Stimulated activated CD4-positive, alpha-beta T cell treated with anti-CD3 and anti-CD28 coated beads, TNF-alpha, amount 100 ng/mL, for 48 hours (primary cell): ENCODE measurements at places on chromosomes 6 and 20.

- no peak for DNase-seq
Observed at GRCh38 chr6:48111143-48111506, at the start of gene PTCHD4. TSS of gene PTCHD4 (minus strand) at chr6:48111197. CDS start at chr6:48068957, 42,240 bp downstream.

- DNase-seq, result no peak
Observed at GRCh38 chr6:36743538-36744303, 46.1 kb downstream of the RAB44 start.

GRCh38 chr6:56343295-56343694 is 95.9 kb upstream of the COL21A1 start:
- no peak for DNase-seq

- no peak for DNase-seq
Observed at GRCh38 chr6:116963972-116964371, 86.9 kb downstream of the RFX6 start.

GRCh38 chr6:107690643-107691061 is 133.5 kb downstream of the SCML4 start:
- no peak for DNase-seq

GRCh38 chr20:1894951-1895673 is at the start of gene SIRPA:
TSS of gene SIRPA (plus strand) at chr20:1895407. CDS start at chr20:1895448, 41 bp downstream.
- no peak for DNase-seq

DNA sequence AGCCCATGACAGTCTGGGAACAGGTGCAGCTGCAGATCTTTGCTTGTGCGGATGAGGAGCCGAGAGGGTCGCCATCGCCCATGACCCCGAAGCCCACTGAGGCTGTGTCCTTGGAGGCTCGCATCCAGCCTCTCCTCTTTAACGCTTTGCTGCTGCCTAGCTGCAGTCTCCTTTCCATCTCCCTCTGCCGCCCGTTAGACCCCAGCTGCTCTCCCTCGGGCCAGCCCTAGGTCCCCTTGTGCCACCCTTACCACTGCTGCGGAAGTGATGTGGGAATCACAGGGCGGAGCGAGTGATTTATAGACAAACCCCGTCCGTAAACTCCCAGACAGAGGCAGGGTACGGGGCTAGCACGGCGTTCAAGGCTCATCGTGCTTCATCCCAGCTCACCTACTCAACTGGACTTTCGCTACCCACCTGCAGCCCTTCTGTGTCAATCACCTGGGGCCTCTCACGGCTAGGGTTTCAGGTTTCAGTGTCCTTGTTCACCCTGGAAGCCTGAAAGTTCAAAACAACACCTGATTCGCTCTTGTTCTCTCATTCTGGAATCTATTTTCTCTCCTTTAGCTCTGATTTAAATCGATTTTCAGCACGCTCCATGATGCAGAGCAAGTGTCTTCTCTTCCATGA is 76.1 kb downstream of the PAX1 start:
- DNase-seq, result no peak

DNA sequence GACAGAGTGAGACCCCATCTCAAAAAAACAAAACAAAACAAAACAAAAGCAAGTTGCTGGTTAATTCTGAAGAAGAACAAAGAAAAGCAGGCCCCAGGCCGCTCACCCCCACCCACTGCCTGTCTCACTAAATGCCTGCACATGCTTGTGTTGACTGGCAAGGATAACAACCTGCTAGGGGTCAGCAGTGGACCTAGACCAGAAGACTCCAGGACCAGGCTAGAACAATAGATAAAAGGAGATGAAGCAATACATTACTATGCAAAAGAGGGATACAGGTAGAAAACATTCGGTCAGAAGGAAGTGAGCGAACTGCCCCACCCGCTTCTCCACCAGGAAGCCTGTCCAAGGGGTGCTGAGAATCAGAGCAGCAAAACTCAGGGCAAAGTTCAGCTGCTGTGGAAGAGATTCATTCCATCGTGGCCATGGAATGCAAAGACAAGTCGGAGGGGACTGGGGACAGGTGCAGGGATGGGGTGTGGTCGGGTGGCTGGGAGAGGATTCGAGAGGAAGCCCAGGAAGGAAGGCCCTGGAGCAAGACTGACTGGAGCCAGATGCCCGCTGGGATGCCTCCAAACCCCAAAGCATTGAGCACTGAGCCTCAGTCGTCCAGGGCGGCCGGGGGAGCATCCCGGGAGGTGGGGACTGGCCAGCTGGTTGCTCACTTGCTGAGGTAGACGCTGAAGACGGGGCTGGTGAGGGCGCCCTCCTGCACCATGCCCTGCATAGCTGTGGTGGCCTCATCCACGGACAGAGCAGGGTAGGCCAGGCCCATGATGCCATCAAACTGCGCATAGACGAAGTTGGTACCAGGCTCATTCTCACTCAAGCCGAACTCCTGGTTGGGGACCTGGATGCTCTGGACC is 5.3 kb downstream of the PGC start:
- DNase-seq, result no peak

DNA sequence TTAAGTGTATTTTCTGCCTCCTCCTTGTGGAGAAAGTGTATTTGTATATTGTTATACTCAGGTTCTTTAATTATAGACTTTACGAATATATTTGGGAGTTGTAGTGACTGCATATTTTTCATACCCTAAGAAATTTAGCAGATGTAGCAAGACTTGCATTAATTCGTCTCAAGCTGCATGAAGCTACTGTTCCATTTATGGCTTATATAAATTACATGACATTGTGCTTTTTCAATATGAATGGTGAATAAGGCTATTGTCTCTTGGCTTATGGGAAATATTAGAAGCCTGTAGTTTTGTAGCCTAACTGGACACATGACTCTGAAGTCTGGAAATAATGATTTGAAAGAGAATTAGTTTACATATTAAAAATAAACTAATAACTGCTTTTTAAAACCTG is 2.4 kb downstream of the ADGRG6 start:
- no peak for DNase-seq

DNA sequence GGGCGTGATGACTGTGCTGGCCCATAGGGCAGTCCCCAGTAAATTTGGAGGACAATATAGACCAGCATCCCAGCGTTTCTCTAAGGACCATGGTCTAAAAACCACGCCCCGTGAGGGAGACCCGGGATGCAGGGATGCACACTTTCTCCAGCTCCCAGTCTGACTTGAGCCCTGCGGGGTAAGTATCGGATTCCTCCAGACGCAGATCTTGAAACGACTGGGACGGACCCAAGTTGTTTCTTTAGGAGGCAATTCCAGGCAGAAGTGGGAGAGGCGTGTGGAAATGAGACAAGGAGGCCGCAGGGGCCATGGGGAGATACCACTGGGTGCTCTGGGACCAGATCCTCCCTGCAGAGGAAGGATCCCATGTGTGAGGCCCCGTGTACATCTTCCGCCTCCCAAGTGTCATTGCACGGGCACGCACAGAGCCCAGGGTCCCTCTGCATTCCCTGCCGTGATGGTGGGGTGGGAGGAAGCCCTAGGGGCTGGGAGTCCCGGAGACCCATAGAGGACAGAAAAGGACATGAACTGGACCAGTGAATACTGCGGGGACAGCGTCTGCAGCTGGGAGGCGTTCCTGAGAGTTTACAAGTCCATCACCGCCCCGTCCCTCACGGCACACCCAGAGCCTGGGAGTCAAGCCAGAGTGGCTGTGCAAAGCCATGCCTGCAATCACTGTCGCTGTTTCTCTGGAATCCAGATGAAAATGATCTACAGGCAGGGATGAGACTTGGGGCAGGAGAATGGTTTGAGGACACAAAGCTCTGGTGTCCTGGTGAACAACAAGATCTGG is 522.9 kb downstream of the CDH26 start:
- DNase-seq, result no peak
